ENCODE measurements at places on chromosomes 1 and 21.

DNA sequence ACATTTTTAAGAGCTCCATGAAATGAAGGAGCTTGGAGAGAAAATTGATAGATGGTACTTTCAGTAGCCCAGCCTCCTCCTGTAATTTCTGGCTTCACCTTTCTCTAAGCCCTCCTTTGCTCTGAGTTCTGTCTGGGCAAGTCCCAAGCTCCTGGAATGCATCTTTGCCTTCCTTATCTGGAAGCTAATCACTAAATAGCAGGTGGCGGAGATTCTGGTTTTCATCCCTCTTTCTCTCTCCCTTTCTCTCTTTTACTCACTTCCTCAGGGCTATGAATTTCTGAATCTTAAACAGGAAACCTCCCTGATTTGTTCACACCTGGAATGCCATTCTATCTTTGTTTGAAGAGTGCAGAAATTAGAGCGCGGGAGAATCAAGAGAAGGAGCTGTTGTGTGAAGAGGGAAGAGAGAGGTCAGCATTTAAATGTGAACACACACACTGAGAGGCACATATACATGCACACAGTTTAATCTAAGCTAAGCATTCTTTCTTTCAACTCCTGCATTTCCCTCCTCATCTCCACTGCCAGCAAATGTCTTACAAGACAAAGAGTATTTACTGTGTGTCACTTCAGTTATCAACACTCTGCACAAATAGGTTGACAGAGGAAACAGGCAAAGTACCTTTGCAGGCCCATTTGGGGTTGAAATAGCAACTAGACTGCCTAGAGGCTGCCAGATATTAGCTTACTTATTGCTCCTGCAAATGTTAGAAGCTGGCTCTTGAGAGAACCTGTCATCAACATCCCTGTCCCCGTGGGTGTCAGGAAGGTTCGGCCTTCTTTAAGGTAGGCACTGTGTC, 199.4 kb upstream of the CAMK1G start:
- no peak for DNase-seq

- no peak for DNase-seq
Observed at GRCh38 chr1:110059133-110059863, 11.2 kb downstream of the ALX3 start.

DNA sequence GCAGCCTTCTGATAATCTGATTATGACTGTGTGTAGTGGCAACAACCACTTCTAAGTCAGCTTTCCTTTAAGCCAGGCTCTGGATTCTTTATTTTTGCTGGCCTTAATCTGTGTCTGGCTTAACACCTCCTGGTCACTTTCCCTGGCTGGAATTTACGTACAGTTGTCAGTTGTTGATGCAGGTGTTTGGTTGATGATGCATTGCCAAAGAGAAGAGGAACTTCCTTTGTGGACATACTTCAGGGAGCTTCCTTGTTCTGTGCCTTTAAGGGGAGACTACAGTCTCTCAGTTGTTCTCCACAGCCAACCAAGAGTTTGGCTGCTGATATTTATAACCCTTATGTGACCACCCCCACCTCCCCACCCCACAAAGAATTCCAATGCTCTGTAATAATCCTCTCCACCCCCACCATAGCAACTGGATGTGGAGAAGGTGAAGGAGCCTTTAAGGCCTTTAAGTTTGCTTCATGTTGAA, 96.0 kb upstream of the BMP8A start:
- DNase-seq = no peak

- DNase-seq = no peak
Observed at GRCh38 chr1:225476538-225476988, 48.7 kb upstream of the LBR start.

- no peak for DNase-seq
Observed at GRCh38 chr21:35779690-35780570, 280.4 kb downstream of the SETD4 start.

- no peak for DNase-seq
Observed at GRCh38 chr1:59752556-59753414, 62.0 kb upstream of the HOOK1 start.

DNA sequence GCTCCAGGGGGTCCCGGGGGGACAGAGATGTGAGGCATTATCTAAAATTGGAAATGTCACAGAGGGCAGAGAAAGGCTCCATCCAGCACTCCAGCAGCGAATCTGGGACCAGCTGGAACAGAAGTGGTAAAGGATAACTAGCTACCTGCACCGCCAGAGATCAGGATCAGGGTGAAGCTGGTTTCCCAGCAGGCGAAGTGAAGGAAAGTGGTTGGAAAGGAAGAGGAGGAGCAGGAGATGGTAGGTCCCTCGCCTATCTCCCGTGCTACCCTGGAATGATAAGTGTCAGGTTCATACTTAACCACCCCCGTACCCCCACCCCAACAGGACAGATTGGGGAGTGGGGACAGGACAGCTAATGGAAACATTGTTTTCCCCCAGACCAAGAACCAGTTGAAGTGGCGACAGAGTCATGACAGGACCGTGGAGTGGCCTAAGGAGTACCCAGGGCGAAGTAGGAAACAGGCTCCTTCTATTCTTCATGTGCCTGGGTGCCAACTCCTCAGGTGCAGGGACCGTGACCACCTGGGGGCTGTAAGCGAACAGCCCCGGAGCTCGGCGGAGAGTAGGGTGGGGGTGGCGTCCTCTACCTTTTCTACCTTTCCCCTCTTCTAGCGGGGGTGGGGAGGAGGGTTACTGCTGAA, 717 bp downstream of the B4GALT3 start:
- no peak for DNase-seq

DNA sequence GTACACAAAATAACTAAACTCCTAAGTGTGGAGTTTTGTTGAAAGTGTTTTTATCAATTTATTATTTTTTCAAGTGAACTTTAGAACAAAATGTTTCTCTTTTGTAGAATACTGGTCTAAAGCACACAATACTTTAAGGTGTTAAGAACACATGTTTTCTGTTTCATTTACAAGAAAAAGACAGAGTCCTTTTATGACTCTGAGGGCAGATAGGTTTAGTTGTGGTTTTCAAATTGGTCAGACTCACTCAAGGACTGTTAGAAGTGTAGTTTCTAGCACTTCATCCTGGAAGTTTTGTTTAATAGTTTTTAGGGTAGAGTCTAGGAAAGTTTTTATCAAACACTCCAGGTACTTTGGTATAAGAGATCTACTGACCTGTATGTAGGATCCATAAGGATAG, 376.5 kb downstream of the LRRIQ3 start:
- no peak for DNase-seq

GRCh38 chr1:10615932-10616671, 141.4 kb downstream of the PEX14 start:
- DNase-seq = no peak

- no peak for DNase-seq
Observed at GRCh38 chr1:30732277-30732996, 9.1 kb upstream of the MATN1 start.

DNA sequence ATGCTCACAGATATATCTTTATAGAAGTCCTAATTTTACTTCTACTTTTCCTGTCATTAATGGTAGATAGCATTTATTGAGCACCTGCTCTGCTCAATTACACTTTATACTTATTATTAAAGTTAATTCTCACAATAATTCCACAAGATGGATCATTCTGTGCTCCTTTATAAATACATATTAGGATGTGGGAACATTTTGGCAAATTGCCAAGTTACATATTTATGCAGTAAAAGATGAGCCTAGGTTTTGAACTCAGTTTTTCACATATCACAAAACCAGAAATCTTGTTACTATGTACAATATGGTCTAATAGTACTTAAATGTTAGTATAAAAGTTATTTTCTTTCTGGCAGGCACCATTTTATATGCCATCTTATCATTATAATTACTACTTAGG, 895.0 kb upstream of the B3GALT2 start:
- no peak for DNase-seq

GRCh38 chr1:166489670-166490436, 323.1 kb upstream of the FAM78B start:
- no peak for DNase-seq

DNA sequence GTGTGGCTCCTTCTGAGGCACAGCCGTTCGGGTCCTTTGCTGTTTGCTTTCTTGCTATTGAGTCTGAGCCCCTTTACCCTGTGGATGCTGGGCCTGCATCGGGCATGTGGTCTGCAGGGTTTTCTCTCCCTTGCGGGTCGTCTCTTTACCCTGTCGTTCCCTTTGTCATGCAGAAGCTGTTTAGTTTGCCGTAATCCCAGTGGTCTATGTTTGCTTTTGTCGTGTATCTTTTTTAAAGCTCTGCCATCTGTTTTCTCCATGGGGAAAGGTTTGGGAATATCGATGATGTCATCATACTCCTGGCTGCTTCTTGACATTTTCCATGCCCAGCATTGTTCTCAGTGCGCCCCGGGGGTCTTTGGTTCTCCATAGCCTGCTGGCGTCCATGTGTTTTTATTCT, 68.2 kb downstream of the AGPAT3 start:
- no peak for DNase-seq

GRCh38 chr1:198701766-198702539, 63.1 kb downstream of the PTPRC start:
- no peak for DNase-seq

DNA sequence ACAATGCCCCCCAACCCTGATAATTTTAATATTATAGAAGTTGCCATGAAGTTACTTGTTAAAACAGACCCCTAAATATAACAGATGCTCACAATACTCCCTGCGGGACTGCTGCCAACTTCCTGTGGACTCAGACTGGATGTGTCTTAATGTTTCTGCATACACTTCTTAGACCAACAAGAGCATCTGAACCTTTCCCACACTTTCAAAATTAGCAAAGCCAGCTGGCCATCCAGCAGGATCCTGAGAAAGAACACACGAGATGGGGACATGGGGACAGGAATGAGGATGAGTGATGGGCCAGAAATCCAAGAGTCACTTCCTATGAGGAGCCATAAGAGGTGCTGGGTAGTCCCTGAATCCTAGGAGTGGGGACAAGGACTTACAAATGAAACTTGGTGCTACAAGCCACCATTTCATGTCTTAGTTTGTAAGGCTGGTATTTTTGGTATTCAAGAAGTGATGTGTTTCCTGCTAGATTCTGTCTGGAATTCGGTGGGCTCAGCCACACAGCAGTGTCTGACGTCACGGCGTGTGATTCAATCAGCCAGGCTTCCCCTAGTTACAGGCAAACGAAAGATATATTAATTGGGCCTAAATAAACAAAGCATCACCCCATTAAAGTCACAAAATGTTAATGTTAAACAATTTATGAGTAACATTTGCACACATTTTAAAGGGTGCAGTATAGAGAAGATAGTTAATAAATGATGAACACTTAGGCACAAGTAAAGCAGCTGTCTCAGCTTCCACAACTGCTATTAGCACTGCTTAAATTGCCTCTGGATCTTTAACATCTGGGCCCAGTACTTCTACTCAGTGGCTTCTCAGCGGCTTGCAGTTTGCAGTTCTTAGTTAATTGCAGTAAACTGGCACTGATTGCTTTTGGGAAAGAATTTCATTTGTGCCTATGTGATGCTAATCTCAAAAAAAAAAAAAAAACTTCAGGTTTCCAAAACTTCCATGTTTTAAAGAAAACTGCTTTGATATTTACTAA, 41.2 kb upstream of the RGS8 start:
- no peak for DNase-seq

- DNase-seq = no peak
Observed at GRCh38 chr1:28056129-28056925, 32.1 kb downstream of the EYA3 start.

GRCh38 chr1:115976921-115977498, 697 bp downstream of the SLC22A15 start:
- no peak for DNase-seq

GRCh38 chr1:91856996-91857395, 29.0 kb downstream of the TGFBR3 start:
- no peak for DNase-seq

DNA sequence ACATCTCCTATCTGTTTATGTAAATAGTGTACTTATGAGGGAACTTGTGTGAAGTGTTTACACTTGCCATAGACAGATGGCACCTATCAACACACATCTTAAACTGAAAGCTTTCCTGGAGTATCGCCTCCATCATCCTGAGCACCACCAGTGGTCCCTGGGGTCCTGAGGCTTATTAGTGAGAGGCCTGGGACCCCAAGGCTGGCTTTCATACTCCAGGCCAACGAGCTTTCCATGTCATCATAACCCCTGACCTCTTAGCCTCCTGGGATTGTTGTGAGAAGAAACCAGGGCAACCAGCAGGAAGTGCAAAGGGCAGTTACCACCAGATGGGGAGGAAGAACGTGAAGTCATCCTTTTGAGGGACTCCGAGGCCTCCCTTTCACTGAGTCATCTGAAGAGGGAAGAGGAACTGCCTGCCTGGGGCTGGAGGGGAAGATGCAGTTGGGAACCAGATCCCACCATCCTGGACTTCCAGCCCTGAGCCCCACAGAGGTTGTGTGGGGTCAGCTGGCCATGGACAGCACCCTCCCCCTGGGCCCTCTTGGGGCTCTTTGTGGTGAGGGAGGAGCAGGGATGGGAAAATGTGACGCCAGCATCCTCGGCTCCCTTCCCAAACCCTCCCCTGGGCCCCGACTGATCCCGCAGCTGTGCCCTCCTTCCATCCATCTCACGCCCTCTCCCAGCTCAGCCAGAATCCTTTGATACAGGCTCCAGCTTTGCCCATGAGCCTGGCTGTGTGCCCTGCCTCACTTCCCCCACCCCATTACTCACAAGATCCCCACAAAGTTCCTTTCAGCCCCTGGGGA, 5.8 kb downstream of the INKA2 start:
- no peak for DNase-seq

DNA sequence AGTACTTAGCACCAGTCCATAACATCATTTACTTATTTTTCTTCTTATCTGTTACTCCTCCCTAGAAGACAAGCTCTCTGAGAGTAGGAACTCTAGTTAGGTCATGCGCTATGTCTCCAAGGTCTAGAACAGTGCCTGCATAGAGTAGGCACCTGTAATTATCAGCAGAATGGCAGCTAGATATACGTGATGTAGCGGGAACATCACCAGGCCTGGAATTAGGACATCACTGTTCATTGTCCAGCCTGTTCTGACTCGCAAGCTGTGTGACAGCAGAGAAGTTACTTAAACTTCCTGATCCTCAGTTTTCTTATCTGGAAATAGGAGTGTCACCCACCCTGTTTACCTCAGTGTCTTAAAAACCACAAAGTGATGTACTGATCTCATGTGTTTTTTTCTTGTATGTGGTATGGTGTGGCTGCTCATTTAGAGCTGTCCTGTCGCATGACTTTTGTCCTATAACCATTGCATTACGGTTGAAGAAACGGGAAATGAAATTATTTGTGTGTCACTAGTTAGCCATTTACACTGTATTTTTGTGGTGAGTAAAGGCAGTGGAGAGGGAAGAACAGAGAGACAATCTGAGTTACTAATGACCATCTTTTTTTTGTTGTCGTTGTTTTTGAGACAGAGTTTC, 37.1 kb upstream of the EXO1 start:
- DNase-seq = no peak

- no peak for DNase-seq
Observed at GRCh38 chr1:119380983-119381662, 12.5 kb downstream of the HAO2 start.

GRCh38 chr21:35236090-35236489, 187.0 kb upstream of the RUNX1 start:
- DNase-seq = no peak

GRCh38 chr1:90782046-90782445, 64.9 kb upstream of the BARHL2 start:
- no peak for DNase-seq

DNA sequence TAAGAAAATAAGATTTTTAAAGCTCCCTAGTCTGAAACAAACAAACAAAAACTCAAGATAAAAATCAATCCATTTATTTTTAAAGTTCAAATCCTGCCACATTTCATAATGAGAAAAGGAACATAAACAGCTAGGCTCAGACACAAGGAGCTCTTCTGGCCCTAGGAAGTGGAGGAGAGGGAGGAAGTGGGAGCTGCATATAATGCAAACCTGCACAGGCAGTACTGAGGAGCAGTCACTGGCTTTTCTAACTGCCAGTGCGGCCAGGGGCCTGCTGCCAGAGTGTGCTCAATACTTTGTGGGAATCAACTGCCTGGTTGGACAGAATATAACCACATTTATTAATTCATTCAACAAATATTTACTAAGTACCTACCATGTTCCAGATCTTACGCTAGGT, 139.8 kb upstream of the SPATA6 start:
- no peak for DNase-seq

Measured in NCI-H748 treated with DMSO at 0.1 percent for 48 hours (cell line).